Skeletal muscle cell (primary cell): ENCODE measurements at places on chromosomes 2 and 18.

GRCh38 chr2:39607538-39608262 is 58.0 kb upstream of the TMEM178A start:
- DNase-seq: no peak

GRCh38 chr2:85766229-85766628 is 12.4 kb downstream of the ATOH8 start:
- no peak for DNase-seq

GRCh38 chr2:159201360-159202063 is 85.0 kb downstream of the WDSUB1 start:
- no peak for DNase-seq

DNA sequence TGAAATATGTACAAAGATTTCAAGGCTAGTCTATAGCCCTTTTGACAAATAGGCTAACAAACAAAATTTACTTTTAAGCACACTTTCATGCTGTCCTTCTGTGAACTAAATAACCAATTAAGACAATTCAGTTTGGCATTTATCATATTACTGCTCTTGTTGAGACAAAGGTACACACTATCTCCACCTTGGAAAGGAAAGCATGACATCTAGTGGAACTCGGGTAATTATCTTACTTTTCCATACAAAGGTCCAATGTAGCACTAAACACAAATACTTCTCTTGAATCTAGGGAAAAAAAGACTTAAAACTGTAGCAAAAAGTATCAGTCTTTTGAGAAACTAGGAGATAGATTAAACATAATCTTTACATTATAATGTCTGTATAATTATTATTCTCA is 125.0 kb upstream of the CD226 start:
- DNase-seq: no peak

GRCh38 chr2:173898178-173898668 is 67.0 kb downstream of the SP3 start:
- DNase-seq: no peak

DNA sequence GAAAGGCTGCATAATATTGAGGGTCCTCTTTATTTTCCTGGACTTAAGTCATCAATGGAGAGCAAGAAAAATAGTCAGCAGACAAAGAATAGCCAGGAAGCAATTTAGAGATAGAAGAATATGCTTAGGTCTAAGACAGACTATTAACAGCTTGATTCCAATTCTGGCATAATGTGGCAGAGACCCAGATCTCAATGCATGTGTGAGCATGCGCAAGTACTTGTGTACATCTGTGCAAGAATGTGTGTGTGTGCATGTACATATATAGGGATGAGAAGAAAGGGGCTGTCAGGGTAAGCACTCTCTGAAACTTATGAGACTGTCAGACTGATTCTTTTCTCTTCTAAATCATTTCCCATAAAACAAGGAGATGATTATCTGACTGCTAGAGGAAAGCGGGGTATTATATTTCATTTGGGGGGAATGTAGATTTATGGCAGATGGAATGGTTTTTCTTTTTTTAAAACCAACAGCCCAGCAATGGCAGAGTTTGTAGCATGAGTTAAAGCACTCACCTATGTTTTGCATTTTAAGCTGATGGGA is 381.3 kb upstream of the SPRED2 start:
- DNase-seq: no peak

GRCh38 chr2:98524168-98524567 is 79.5 kb downstream of the INPP4A start:
- DNase-seq: no peak

GRCh38 chr2:147759536-147759935 is 85.3 kb upstream of the ACVR2A start:
- no peak for DNase-seq

GRCh38 chr2:12587228-12587627 is 129.5 kb upstream of the TRIB2 start:
- no peak for DNase-seq

- no peak for DNase-seq
Observed at GRCh38 chr18:74414953-74415515, 42.1 kb downstream of the DIPK1C start.

DNA sequence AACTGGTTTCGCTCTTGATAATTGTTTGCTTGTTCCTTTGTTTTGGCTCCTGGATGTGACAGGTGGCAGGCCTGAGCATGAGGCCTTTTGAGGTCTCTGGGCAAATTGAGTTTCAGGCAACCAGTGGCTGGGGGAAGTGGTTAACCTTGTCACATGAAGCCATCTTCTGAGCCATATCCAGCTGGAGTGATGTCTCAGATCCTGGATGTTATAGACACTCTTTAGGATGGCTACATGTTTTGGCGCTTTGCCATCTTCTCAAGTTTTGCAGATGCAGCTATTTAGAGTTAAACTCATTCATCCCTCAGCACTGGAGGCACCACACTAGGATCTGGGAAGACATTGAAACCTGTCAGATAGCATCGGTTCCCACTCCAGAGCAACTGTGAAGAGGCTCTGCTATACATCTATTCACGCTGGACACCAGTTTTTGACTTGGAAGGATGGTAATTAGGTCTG is 25.3 kb upstream of the TACR1 start:
- no peak for DNase-seq

DNA sequence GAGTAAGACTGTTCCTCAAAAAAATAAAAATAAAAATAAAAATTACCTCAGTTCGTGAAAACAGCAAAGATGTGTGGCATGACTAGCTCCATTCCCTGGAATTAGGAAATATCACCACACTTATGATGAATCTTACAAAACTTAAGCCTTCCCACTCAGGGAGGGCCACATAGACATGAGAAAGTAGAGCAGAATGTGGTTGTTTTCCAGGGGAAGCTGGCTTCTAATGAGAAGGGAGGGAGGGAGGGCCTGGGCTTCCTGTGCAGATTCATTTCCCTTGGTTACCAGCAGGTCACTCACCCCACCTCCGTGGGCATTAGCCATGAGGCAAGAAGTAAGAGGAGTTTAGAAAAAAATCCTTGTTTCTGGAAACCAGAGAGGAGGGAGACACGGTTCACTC is 95.9 kb upstream of the RMDN2 start:
- peak; percentile 98 for DNase-seq

GRCh38 chr18:25062720-25063119 is 289.2 kb downstream of the ZNF521 start:
- DNase-seq: no peak
